Right kidney (tissue), 9 donors: ENCODE measurements at places on chromosomes 5 and 9.

GRCh38 chr5:43854697-43855292, 251.8 kb downstream of the NNT start:
- DNase-seq, result no peak

DNA sequence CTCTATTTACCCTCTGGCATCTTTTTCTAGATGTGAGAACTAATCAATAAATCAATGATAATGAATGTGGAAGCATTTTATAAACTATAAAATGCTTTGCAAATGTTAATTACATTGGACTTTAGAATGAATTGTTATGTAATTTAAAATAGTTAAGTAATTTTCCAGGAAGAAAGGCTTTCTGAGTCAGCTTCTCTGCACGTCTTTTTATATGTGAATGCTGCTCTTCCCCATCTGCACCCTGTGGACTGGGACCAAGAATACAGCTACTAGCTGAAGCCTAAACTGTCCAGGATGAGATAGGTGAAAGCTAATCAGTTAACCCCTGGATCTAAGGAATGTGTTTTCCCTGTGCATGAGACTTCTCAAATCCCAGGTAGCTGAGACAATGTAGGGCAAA, 292.9 kb downstream of the NR3C1 start:
- DNase-seq, result no peak

DNA sequence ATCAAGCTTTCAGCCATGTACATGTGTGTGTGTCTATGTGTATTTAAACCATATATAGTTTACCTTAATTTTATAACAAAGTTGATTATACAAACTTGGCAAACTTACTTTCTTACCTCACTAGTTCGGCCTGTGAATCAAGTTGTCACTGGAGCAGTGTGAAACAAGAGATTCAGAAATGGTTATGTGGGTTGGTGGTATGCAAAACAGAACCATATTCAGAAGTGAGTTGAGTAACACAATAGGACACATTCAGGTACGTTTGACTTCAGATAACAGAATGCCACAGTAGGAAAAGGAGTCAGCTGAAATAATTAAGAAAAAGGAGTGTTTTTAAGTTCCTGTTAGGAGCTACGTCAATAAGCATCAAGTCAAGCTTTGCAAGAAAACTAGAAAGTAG, 21.5 kb downstream of the XPA start:
- DNase-seq, result no peak

GRCh38 chr5:133393776-133394476, 218.4 kb downstream of the FSTL4 start:
- no peak for DNase-seq

GRCh38 chr9:29697011-29697410, 2123.7 kb upstream of the C9orf72 start:
- no peak for DNase-seq

- DNase-seq, result no peak
Observed at GRCh38 chr9:35778496-35778895, 12.9 kb upstream of the NPR2 start.

DNA sequence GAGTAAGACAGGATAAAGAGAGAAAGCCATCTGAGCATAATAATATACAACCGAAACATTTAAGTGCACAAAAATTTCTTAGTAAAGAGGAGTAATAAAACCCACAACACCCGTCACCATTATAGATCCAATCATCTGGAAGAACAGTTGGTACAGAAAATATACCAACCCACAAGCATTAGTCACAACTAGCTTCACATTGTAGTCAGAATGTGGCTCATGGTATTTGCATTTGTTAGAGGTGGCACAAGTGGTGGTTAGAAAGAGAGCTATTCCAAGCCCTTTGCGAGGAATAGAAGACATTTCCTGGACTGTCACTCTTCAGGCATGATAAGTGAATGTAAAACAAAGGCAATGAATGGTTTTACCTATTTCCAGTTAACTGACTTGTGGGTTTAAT, 677.5 kb upstream of the ST8SIA4 start:
- no peak for DNase-seq

- no peak for DNase-seq
Observed at GRCh38 chr9:104025945-104026344, 68.2 kb upstream of the SMC2 start.

- DNase-seq, result no peak
Observed at GRCh38 chr9:130172161-130172857, at the start of gene NCS1. TSS of gene NCS1 (plus strand) at chr9:130172404. CDS start at chr9:130172664, 260 bp downstream.

DNA sequence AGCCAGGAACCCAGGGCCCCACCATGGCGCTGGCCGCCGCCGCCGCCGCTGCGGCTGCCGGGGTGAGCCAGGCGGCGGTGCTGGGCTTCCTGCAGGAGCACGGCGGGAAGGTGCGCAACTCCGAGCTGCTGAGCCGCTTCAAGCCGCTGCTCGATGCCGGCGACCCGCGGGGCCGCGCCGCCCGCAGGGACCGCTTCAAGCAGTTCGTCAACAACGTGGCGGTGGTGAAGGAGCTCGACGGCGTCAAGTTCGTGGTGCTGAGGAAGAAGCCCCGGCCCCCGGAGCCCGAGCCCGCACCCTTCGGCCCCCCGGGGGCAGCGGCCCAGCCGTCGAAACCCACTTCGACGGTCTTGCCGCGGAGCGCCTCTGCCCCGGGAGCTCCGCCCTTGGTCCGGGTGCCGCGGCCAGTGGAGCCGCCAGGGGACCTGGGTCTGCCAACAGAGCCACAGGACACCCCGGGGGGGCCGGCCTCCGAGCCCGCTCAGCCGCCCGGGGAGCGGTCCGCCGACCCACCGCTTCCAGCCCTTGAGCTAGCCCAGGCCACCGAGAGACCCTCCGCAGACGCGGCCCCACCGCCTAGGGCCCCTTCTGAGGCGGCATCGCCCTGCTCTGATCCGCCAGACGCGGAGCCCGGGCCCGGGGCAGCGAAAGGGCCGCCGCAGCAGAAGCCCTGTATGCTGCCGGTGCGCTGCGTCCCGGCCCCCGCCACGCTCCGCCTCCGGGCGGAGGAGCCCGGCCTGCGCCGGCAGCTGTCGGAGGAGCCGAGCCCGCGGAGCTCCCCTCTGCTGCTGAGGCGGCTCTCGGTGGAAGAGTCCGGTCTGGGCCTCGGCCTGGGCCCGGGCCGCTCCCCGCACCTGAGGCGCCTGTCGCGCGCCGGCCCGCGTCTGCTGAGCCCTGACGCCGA, 749 bp downstream of the SOWAHA start:
- DNase-seq, result peak; percentile 80

DNA sequence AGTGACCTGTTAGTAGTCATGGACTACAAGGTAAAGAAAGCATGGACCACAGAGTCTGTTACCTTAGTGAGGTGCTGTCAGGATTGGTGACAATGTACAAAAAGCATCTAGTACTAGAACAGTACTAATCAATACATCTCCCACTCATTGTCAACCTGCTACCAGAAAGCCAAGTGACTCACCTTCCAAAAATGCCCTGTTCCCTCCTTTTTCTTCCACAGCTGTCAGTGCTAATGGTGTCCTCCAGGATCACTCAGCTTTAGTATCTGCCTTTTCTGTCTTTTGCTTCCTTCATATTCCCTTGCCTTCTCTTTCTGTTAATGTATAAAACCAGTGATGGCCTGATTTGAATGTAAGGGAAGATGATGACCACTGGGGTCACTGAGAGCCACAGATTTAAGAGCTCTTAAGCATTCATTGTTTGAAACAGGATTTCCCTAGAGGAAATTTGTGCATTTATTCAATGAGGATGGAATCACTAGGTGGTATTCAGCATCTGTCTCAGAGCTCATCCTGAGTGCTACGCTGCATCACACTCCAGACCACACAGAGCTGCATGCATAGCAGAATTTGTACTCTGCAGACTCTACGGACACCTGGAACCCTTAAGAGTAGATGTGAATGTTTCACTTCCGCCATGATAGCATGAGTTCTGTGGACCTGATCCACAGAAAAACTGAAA, 71.0 kb downstream of the SV2C start:
- DNase-seq, result no peak

DNA sequence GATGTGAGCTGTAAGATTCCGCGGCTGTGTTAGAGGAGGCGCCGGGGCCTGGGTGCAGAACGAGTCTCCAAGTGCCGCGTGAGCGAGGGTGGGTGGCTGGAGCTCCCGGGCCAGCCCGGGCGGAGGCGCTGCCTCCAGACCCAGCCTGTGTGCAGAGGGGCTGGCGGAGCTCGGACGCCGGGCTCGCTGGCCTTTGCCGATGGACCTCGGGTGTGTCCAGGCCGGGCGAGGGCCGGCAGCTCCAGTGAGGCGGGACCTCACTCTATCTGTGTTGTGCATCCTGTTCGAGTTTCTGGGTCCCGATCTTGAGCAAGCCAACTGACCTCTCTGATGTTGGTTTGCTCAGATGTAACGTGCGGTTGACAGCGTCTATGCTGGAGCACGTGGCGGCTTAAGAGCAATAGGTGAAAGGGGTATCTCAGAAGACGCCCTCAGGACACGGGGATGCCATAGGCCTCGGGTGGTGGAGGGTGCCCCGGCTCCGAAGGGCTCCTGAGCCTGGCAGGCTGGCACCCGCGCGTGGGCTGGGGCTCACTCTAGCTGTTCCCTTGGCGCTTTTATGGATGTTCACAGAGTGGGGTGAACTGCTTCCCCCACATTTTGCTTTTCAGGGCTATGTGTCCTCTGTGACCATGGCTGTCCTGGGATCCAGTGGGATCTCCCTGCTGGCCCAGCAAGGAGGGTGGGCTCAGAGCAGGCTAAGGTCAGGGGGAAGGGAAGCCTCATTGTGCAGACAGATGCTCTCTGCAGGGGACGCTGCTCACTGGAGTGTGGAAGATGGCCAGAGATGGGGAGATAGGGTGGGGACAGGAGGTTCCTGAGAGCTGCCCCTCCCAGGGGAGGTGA, 69.8 kb downstream of the MRPL36 start:
- no peak for DNase-seq

DNA sequence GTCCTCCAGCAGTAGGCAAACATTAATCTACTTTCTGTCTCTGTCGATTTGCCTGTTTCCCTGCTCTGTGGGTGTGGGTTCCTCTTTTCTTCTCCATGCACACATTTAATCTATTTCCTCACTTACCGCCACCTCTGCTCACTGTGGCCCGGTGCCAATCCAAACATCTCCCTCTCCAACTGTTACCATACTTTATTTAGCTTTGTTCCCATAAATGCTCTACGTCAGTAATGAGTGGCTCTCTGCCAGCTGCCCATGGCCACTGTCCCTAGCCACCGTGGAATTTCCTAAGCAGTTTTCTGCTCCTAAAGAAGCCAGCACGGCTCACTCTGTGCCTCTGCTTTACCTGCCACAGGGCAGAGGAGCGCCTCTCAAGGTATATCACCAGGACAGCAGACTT, 19.5 kb upstream of the GOLPH3 start:
- DNase-seq, result peak; percentile 28

DNA sequence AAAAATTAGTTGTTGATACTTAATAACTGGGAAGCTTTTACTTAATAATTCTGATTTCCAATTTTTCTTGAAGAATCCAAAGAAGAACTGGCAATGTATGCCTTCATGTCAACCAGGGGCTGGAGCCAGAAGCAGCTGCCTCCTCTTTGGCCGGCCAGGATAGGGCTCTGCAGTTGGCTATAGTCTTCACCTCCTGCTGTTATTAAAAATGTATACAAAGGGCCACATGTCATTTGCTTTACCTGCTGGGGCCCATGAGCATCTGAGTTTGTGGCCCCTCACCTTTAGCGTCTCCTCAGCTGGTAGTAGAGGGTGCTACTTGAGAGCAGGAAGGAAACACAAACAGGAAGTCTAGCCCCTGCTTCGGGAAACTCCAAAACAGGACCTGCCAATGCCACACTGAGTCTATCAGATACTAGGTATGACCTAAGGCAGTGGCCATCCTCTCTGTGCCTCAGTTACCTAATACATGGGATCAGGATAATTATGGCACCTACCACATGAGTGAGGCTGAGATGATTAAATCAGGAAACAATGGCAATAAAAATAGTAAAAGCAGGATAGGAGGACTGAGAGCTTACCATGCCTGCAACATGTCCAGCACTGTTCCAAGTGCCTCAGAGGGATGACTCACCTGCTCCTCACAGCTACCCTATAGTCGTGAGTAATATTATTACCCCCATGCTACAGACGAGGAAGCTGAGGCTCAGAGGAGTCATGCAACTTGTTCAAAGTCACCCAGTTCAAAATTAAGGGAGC, 21.3 kb downstream of the CCDC69 start:
- no peak for DNase-seq

- no peak for DNase-seq
Observed at GRCh38 chr5:90223756-90224155, 185.8 kb downstream of the CETN3 start.

- no peak for DNase-seq
Observed at GRCh38 chr5:170289764-170290163, 7.8 kb downstream of the LCP2 start.

DNA sequence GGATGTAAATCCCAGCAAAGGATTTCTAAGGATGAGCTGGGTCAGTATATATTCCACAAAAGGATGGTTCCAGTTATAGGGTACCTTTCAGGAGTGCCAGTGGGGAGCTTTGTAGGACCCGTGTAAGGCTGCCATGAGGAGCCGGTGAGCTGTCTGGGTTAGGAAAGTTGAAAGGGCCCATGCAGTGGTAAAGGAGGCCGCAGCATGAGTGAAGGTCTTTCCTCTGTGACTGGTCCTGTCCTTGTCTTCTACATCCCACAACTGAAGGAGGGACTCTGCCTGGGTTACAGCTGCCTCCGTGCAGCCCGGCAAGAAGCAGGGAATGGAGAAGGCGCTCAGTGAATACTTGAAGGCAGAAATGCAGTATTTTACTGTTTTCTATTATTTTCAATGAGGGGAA, 58.9 kb downstream of the HSPA4 start:
- no peak for DNase-seq

DNA sequence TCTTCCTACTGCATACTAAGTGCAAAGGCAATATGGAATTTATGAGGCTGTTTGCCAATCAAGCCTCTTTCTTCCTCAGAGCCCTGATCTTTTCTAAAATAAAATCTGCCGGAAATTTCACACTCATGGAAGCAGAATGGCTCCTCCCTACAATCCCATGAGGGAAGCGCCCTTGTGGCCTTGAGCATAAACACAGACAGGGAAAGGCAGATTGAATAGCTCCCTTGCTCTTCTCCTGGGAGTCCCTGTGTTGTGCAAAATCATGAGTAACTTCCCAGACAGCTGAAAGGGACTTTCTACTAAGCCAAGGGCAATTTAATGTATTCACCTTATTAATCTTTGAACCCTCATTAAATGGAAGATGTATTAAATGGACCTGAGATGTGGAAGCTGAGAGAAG, 226.1 kb upstream of the PIK3R1 start:
- DNase-seq, result no peak

- DNase-seq, result no peak
Observed at GRCh38 chr9:100555471-100555870, 22.4 kb upstream of the CAVIN4 start.

DNA sequence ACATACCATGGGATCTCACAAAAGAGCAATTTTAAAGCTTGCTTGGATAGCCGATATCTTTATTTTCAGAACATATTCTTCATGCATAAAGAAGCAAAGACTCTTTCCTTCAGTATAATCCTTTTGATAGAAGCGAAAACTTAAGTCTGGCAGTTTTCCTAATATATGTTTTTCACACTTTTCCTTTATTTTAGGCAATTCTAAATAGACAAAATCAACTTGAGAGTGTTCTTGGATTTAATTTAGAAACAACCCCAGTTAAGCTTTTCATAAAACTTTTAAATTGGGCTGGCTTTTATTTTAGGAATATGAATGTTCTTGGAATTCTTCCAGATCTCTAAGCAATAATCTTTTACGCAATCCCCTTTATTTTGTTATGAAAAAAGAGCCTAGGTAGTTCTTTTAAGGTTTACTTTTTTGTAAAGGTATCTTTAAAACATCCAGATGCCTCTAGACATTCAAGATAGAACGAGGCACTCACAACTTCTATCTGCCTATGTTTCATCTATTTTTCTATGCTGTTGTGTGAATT, 51.5 kb upstream of the HSPB3 start:
- DNase-seq, result no peak

- no peak for DNase-seq
Observed at GRCh38 chr5:76590027-76590426, 33.2 kb downstream of the F2RL2 start.

GRCh38 chr5:149172261-149172660, 31.0 kb downstream of the ABLIM3 start:
- DNase-seq, result no peak
